ENCODE measurements at places on chromosomes 5 and 9.
A peak's percentile ranks its signal among the peaks of the same experiment; 100 is the strongest.

DNA sequence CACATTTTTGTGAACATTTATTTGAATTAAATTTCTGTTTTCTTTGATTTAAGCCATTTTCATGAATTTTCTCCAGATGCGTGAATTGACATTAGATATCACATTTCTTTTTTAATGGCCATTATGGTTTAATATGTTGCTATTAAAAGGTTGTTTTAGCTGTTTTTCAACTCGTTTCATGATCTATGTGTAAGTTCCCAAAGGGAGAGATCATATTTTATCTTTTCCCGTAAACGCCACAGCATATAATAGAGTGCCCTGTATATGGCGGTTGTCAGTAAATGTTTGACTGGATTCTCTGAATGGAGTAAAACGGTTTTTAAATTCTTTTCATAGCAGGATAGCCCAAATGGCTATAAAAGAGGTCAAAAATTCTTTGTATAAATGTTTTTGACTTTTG is 35.8 kb downstream of the ZCCHC7 start:
- no peak for DNase-seq

DNA sequence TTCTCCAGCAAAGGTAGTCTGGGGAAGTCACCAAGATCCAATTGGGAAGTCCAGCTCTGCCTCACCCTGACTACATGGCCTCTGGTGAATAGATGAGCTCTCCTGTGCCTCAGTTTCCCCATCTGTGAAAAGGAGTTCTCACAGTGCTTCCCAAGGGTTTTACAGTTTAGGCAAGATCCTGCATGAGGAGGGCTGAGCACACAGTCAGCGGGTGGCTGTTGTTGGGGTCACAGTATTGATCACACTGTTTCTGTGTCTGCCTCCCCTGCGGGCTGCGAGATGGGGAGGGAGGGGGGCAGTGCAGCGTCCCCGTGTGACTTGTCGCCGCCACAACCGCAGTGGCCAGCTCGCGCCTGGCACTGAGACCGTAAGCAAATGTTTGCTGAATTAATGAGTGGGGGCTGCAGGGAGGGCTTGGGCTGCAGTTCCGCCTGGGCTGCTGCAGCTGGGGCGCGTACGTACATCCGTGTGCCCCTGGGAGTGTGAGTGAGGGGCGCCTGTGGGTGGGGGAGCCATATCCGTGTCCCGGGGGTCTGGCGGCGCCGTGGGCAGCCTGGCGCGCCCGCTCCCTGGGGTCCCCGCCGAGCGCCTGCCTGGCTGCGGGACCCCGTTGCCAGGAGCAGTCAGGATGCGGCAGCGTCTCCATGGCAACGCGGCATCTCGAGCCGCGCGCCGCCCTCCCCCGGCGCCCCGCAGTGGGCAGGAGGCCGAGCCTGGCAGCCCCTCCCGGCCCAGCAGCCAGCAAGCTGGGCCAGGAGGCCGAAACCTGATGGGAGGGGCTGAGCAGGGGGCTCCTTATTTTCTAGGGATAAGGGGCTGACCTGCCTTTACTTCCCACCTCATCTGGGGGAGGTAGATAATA is 31.4 kb upstream of the PSD2 start:
- DNase-seq = peak; percentile 62

DNA sequence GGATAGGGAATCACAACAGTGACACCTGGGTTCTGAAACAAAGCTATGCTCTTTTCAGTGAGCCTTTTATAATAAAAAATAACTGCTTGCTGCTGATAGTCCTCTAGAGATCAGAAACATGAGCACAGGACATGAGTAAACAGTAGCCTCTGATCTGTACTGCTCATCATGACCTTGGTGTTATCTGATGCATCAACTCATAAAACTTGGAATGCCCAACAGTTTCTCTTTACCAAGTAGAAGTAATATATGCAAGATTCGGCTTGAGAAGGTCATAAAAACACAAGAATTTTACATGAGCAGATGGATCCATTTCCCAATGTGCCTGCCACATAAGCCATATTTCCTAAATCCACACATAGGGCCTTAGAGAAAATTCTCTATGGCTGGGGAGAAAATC is 318.3 kb upstream of the GRAMD2B start:
- no peak for DNase-seq

GRCh38 chr5:67165526-67166459 is 30.8 kb downstream of the CD180 start:
- no peak for DNase-seq

GRCh38 chr9:21751998-21752397 is 50.4 kb upstream of the MTAP start:
- DNase-seq = no peak

- DNase-seq = no peak
These were observed 32.7 kb downstream of the PRRT1B start for GRCh38 chr9:131578021-131578420.

GRCh38 chr9:16322849-16323248 is 547.6 kb downstream of the BNC2 start:
- DNase-seq = no peak

DNA sequence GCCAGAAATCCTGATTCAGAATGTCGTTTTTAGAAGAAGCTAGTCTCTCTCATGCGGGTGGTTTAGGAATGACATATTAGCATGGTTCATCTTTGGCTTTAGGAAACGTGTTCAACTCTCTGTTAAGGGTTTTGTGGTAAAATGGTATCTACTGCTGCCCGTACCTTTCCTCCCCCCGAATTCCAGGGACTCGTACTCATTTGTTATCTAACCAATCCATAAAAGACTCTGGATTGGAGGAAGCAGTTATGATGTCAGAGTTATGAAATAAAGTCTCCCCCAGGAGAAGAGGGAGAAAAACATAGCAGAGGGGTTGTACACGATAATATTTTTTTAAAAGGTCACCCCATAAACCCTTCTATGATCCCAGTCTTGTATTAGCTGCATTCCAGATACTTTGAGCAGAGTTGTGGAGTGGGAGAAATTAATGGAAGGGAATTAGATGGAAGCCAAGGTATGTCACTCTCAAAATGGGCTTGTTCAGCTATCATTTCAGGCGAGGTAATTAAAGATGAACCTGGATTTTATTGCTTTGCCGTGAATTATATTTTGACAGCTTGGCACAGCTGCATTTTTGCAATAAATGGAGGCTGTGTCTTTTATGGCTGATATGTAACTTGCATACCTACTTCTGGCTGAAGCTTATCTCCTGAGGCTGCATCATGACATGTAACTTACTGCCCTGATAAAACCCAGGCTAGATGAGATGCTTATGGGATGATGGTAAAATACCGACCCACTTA is 31.3 kb downstream of the RAI14 start:
- no peak for DNase-seq

DNA sequence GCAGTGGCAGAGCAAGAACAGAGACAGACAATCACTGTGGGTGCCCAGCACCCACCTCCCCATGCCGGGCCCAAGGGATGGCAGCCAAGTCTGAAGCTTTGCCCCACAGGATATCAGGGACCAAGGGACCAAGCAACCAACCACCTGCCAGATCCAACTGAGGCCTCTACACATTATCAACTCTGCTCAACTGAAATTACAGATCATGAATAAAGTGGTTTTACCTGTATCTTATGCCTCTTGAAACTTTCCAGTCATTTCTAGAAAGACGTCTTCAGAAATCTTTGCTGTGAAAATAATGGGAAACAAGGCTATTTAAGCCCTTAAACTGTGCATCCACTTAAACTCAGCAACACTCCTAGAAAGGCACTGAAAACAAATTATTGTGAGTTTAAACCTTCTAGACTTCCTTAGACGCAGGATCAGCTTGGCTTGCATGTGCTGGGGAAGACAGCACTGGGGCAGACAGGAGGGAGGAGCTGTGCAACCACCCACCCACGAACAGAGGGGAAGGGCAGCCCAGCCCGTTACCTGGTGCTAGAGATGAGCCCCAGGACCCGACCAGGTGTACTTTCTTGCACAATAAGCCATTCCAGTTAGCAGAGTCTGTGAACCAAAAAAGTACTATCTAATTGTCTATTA is 80.0 kb downstream of the SEMA4D start:
- DNase-seq = no peak

DNA sequence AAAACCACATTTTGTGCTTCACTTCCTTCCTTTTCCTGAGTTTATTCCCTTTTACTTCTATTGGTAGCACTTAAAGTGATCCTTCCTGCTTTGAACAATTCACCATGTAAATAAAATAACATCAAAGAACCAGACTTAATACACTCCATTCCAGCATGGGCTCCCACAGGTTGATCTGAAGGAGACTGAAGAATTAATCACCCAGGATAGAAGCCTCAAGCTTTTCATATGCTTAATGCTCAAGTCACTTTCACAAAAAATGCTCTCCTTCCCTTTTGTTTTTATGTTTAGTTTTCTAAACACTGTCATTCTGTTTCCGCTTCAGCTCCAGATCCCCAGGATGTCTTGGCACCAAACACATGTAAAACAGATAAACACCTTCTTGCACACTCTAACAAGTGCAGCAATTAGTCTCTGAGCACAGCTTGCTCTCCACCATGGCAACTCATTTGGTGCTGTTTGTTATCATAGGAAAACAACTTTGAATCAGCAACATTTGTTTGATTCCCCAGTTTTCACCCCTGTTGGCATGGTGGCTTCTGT is 37.0 kb downstream of the DMRTA1 start:
- DNase-seq = no peak

GRCh38 chr9:70574151-70574837 is 159.8 kb upstream of the KLF9 start:
- no peak for DNase-seq

DNA sequence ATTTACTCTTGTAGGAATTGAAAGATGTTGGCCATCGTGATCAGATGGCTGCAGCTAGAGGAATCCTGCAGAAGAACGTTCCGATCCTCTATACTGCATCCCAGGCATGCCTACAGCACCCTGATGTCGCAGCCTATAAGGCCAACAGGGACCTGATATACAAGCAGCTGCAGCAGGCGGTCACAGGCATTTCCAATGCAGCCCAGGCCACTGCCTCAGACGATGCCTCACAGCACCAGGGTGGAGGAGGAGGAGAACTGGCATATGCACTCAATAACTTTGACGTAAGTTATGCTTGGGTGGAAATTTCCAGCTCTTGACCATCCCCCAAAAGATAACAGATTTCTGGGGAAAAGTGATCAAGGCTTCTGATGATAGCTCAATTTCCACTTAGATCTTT is 50.6 kb downstream of the LRRTM2 start:
- DNase-seq = no peak

GRCh38 chr9:71910650-71911060 is 338 bp downstream of the ABHD17B start:
- DNase-seq = no peak

DNA sequence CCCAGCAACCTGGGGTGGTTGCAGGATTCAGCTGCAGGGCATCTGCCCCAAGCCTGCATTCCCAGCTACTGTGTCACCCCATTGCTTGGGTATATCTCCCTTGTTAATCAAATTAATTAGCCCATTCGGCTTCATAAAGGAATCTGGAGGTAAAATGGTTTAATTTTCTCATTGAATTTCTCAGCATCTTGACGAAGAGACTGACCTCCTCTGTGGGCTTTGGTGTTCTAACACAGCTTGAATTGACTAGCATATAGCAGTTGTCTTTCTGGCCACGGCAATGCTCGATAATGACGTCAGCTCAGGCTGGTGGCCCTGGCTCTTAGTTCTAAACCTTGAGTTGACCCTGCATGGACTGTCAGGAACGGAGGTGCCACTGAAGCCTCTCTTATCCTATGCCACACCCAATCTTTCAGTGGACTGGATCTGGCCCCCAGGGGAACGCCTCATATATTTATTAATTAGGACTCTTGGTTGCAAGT is 72.4 kb downstream of the MSX2 start:
- no peak for DNase-seq

GRCh38 chr9:117704024-117704575 is at the start of gene TLR4:
Gene TLR4 (plus strand): TSS chr9:117704403. CDS start chr9:117704473, 70 bp downstream.
- DNase-seq = no peak

- DNase-seq = no peak
These were observed 197.9 kb upstream of the ADAMTS16 start for GRCh38 chr5:4941957-4942830.

- DNase-seq = no peak
These were observed 12.0 kb upstream of the ACSL6 start for GRCh38 chr5:132023258-132024116.

DNA sequence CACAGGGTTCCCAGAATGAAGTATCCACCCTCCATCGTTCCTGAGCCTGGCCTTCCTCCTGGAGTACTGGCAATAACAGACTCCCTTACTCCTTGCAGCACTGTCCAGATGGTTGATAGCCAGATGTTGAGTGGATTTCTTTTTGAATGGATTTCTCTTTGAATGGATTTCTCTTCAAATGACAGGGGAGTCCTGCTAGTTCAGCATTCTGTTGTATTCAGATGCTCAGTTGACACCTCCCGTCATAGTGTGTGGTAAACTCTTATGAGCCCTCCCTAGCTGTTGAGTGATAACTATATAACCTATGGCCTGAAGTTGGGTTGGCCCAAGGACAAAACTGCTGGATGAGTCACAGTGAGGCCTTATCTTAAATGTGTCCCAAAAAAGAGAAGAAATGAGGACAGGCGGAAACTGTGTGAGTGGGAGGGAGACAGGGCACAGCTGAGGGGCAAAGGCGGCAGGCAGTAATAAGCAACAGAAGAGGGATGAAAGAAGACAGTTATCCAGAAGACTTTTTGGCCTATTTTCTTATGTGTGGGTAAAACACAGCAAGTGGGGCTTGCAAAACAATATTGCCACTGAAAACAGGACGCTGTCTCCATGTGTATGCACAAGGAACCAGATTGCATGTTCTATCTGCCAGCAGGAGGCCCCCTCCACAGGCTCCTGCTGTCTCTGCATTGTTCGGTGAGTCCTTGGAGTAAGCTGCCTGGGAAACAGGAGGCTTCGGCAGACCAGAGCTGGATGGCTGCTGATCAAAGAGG is 209.5 kb upstream of the S1PR3 start:
- no peak for DNase-seq

GRCh38 chr5:113293975-113294310 is 140.8 kb downstream of the TSSK1B start:
- DNase-seq = peak; percentile 42

GRCh38 chr9:13424204-13424603 is 144.7 kb upstream of the MPDZ start:
- DNase-seq = no peak

All from NCI-H748 treated with DMSO at 0.1 percent for 48 hours (cell line).